ENCODE measurements at places on chromosomes 16 and 17.

GRCh38 chr17:146983-147761 lies 9.8 kb downstream of the SCGB1C2 start:
- DNase-seq = no peak

GRCh38 chr16:20241321-20241720 lies 86.0 kb downstream of the GP2 start:
- DNase-seq = no peak

- no peak for DNase-seq
Measured at GRCh38 chr17:14845591-14846281, 419.4 kb downstream of the PMP22 start.

- DNase-seq = no peak
Measured at GRCh38 chr16:47644661-47645060, 183.5 kb downstream of the PHKB start.

DNA sequence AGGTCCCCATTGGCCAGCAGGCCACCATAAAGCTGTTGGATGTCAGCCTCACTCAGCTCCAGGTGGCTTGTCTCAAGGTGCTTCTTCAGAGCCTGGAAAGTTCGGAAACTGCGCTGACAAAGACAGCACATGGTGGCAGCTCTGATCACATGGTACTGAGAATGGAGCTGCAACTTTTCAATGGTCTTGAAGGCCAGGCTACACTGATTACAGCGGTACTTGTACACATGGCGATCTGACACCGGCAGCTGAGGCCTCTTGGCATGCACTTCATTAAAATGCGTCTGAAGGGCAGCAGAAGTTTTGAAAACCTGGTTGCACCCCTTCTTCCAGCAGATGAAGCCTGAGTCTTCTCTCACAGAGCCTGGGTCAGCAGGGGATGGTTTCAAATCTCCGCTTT lies 249.7 kb downstream of the ZFHX3 start:
- DNase-seq = no peak

DNA sequence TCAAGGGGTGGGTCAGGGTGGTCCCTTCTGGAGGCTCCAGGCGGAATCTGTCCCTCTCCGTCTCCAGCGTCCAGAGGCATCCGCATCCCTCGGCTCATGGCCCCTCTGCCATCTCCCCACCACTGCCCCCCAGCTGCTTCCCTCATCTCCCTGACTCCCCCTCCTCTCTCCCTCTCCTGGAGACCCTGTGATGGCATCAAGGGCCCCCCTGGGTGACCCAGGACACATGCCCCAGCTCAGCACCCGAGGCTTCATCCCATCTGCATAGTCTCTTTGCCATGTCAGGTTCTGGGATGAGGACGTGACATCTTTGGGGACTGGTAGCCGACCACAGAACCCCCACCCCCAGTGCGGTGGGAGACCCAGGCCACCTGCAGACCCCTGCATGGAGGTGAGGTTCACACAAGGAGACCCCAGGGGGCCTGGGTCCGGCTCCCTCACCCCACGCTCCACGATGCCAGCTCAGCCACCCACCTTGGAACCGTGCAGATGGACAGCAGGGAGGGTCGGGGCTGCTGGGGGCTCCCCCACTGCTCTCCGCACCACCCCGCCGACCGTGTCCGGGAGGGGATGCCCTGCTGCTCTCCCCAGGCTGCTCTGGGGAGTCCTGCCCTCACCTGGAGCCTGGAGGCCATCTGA lies 3.8 kb downstream of the SECTM1 start:
- no peak for DNase-seq

DNA sequence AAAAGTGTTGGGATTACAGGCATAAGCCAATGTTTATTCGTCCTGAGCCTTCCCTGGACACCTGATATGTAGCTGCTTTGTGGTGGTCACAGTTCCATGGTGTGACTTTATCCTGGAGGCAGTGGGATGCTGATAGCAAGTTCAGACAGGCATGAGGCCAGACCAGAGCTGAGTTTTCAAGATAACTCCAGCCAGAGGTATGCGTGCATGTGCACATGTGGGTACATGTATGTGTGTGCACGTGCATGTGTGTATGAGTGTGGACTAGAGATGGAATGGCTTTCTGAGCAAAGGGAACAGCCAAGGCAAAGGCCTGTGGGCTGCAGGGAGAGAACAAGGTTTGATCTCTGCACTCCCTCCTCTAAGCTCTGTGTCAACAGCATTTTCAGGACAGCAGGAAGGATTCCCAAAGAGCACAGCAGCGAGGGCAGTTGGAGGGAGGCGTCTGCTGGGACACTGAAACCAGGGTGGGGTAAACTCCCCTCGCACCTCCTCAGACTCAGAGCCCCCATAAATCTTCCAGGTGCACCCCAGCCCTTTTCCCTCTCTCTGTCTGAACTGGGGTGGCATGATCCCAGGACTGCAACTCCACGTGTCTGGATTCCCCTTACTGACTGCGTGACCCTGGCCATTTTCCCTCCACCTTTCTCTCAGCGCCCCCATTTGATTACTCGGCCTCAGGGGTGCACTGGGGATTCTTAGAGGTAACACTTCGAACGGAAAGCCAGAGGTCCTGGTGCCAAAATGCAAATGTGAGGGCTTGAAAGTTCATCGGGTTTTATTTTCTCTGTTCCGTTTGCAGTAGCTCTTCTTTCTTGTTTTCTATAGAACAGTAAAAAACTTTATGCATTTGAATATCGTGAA lies 15.3 kb downstream of the NLRC5 start:
- DNase-seq = no peak

DNA sequence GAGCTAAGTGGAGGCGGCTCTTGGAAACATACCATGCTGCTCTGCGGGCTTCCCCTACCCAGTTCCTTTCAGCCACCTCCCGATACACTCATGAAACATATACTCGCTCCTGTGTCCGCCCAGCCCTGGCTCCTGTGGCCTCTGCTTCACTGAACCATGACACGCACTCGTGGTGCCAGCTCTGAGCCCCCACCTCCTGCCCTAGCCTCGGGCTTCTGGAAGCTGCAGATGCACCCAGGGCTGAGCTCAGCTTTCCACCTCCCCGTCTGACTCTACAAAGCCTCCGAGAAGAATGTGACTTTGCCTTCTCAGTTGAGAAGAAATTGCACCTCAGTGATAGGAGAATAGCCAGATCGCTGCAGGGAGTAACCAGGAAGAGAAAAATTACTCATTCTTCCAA lies 11.0 kb downstream of the CALB2 start:
- DNase-seq = no peak
